ENCODE measurements at places on chromosomes 13 and 19.

- DNase-seq = no peak
These were observed 41.4 kb upstream of the ZNF83 start for GRCh38 chr19:52679598-52679997.

DNA sequence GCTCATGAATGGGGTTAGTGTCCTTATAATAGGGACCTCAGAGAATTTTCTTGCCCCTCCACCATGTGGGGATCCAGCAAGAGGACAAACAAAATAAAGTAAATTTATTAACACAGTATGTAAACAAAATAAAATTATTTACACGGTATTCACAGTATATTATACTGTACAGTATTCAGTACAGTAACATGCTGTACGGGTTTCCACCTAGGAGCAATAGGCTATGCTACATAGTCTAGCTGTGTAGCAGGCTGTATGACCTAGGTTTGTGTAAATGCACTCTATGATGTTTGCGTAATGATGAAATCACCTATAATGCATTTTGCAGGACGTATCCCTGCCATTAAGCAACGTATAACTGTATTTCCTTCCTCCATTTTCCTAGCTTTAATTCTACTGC, 11.8 kb upstream of the DIAPH3 start:
- DNase-seq = no peak

DNA sequence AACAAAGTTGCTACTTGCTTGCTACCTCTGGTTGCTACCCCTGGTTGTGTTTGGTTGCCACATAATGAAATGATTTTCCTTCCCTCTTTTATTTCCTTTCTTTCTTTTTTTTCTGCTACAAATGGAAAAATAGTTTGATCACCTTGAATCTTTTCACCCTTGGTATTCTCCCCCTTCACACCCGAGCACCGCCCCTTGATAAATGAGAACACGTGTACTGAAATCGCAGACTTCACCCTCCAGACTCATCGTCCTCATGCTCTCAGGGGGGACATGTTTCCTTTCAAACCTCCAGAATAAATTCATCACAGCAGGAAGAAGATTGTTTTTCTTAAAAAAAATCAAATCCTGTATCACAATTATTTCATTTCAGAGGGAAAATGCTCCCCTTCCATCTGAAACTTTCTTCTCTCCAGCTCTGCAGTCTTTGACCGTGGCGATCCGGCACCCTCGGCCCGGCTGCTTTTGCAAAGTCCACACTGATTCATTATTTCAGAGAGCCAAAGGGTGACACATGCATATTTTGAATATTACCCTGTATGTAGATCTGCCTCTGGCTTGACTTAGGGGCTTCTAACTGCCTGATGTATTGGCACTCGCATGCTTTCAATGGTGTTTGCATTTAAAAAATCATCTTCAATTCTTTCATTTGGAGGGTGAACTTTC, 222.6 kb upstream of the MAB21L1 start:
- no peak for DNase-seq

DNA sequence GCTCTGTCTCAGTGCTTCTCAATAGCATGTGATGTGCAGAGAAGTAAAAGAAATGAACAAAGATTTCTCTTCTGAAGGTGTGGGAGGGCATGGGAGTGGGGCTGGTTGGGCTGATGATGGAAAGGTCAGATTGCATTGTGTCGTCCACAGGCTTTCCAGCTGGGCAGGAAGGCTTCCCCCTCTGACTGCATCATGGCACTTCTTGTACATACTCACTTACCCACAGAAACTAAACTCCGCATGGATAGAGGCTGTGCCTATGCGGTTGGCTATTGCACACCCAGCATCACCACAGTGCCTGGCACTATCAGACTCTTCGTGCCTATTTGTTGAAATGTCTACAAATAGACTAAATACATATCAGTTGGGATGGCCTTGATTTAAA, 24.4 kb upstream of the TNFSF11 start:
- no peak for DNase-seq

- peak; percentile 35 for DNase-seq
These were observed 4.5 kb upstream of the TIMM44 start for GRCh38 chr19:7947939-7948338.

DNA sequence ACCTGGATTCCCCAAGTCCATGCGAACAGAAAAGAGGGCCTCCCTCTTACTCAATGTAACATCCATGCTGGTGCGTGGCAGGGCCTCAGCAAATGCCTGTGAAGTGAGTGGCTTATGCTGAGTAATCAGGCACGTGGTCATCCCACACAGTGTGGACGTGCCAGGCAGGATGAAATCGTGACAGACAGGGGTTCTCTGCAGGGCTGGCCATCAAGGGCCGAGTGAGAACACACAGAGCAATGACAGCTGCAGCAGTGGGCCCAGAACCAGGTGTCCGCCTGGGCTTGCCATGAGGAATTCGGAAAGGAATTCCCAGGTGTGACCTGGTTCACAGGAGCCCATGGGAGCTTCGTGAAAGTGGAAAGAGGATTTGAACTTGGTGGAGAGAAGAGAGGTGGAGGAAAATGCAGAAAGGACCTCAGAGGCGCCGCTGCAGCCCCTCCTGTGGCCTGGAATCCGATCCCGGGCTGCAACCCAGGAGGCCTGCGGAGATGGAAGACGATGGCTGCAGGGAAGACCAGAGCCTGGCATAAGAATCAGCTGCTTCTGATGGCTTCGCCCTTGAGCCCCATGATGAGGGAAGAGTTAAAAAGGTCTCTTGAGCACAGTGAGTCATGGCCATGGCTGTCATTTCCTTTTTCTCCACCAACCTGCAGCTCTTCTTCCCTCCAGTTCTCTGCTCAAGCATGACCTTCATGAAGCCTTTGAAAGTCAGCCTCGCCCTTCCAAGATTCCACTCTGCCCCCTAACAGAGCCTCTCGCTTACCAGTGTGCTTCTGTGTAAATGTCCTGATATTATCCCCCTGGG, 34.6 kb upstream of the SOX1 start:
- no peak for DNase-seq

DNA sequence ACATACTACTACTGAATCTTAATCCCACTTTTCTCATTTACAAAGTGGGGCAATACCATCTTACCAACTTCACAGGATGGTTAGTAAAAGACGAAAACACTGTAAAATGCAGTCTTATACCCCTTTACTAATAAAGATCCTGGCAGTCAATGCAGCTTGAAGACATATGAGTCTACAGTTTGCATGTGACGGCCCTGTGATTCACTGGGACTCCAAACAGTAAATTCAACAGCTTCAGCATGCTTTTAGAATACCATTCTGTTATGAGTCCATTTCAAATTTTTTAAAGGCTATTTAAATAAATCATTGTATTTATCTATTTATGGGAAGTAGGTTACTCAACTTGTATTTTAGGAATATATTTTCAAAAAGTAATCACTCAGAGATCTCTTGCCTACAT, 629.1 kb downstream of the LIG4 start:
- no peak for DNase-seq

- no peak for DNase-seq
These were observed 146.9 kb upstream of the SLC10A2 start for GRCh38 chr13:103213152-103213551.

DNA sequence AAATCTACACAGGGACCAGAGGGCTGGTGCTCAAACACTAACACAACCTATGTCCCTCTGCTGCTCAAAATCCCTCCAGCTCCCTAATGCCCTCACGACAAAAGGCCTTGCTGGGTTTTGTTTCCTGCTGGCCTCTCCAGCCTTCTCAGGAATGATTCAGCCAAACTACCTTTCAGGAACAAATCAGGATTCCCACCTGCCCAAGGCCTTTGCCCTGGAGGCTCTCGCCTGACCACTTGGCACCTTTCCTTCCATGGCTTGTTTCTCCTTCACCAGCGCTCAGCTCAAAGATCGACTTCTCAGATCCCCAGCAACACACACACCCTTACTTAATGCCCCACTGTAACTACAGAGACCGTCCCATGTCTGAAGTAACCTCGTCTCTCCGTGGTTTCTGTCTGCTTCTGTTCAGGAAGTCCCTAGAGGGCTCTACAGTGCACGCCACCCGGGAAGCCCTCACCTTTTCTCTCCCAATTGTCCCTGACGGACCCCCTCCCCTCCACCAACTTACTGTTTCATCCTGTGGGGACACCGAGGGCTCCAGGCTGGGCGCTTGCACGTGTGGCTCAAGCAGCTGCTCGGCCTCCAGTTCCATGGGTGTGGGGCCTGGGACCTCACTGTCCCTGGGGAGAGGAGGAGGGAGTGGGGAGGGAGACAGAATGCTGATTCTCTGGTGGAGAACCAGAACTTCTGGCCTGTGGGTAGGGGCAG, 3.2 kb upstream of the SIX5 start:
- DNase-seq = no peak

DNA sequence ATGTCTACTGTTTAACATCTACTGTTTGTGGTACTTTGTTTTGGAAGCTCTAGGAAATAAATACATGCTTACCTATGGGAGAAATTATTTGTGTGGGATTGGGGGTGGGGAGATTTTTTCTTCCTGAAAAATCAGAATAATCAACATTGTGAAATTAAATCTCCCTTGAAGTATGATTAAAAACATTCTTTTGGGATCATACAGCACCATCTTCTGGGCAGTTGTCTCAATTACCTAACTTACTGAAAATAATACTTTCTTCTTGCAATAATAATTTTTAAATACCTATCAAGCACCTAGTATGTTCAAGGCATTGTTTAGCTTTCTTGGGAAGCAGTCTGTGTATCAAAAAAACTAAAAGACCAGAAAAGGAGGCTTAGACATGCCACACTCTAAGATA, 576.5 kb upstream of the ARGLU1 start:
- no peak for DNase-seq

DNA sequence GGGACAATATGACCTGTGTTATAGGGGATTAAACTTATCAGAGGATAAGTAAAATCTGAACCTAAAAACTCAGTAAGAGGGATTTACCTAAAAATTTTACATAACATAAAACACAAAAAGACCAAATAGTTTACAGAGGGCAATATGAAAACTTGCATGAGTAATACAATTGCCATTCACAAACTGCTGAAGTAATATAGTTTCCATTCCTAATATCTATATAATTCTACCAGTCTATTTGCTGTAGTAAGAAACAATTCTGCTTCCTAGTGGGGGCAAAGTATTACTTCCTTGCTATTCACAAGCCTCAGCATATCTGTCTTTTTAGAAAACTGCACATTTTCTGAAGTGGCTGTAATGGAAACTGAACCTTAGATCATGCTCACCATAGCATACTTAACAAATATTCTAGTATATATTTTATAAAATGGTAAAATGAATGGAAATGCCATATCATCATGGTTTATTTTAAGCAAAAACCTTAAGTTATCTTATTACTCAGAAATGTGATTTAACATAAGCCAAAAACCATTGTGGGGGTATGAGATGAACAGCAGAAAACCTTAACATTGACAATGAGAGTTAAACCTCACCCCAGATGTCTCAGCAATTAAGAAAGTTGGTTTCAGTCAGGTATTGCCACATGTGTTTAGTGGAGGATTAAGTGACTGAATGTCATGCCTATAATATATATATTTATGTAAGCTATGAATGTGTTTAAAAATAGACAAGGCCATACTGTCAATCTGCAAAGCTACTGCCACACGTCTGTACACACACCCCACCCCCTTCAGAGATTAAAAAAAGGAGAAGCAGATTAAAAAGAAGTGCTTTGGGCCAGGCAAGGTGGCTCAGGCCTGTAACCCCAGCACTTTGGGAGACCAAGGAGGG, 136.8 kb downstream of the MIPEP start:
- no peak for DNase-seq

- peak; percentile 29 for DNase-seq
These were observed 661.0 kb upstream of the MIR17HG start for GRCh38 chr13:90686442-90686841.

DNA sequence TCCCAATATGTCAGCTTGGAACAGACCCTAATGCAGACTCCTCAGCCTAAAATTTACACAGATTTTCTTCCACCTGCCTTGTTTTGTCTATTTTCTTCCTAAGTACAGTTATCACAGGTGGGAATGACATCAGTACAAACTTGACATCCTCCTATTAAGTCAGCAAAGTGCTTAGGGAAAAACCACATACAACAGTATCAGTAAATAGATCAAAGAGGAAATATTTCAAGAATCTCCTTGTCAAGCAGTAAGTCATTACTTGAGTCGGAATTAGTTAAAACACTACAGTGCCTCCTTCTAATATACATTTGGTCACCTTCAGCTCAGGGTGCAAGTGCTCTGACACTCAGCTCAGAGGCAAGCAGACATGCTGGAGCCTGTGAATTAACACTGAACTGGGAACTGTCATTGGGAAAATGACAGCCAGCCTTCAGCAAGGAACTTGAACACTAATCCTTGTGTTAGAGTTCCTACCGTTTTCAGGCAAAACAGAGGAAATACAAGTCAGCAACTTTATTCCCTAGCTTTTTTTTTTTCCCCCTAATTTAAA, 394.3 kb upstream of the HTR2A start:
- no peak for DNase-seq

DNA sequence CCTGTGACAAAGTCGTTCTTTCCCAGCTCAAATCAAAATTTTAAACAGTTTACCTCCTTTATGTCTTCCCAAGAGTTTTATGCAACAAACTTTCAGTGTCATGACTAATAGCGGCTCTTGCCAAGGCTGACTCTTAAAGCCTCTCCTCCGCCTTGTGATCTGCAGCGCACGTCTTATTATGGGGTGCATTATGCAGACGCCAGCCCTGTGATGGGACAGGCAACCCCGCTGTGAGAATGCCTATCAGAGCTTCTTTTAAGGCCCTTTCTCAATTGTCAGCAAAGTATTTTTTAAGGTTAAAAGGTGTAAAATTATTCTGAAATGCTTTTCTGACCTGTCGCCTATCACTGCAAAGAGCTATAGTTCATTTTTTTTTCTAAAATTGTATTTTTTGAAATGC, 152.8 kb downstream of the SOX1 start:
- no peak for DNase-seq

- no peak for DNase-seq
These were observed 64.9 kb upstream of the MEDAG start for GRCh38 chr13:30841154-30841553.

DNA sequence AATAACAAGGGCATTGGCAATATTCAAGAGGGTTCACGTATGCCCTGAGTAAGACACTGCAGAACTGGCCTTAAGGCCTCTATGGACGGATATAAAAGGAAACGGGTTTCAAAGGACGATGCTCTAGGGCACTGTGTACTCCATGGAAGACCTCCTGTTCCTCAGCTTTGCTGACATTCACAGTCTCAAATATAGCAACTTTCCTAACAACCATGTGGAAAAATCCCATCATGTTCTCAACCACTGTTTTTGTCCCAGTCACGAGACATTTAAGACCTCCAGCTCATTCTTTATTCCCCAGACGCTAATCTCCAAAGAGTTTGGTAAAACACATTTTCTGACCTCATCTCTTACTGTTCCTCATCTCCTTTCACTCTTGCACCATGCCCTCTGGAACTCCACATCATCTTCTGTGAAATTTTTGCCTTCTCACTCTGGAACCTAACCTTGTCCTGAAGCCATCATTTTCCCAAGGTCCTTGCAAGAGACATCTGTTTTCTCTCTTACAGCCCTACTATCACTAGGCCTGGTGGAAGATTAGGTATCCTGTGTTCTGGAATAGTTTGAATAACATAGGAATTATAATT, 37.6 kb downstream of the SPRY2 start:
- no peak for DNase-seq
